ENCODE measurements at places on chromosomes 12 and 14.

GRCh38 chr12:69348162-69348938 lies at the start of gene LYZ:
Gene LYZ (plus strand): TSS chr12:69348381. CDS start chr12:69348409, 28 bp downstream.
- no peak for DNase-seq

- DNase-seq: no peak
Measured at GRCh38 chr14:25488961-25489360, 439.0 kb upstream of the STXBP6 start.

- no peak for DNase-seq
Measured at GRCh38 chr14:31286456-31287293, 79.1 kb upstream of the HECTD1 start.

DNA sequence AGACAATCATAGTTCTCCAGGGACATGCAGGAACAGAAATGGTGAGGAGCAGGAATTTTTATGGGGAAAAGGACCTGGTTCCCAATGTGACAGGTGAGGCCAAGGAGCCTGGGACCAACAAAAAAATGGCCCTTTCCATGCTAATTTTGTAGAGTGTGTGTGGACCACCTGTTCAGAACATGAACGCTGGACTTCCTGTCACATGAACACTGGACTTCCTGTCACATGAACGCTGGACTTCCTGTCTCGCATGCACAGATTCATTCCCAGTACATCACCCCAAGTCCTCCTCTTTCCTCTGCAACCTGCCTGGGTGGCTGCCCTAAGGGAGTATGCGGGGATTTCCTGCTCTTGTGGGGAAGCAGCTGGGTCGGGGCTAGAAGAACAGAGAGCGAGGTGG lies 10.1 kb downstream of the FGF6 start:
- DNase-seq: no peak

DNA sequence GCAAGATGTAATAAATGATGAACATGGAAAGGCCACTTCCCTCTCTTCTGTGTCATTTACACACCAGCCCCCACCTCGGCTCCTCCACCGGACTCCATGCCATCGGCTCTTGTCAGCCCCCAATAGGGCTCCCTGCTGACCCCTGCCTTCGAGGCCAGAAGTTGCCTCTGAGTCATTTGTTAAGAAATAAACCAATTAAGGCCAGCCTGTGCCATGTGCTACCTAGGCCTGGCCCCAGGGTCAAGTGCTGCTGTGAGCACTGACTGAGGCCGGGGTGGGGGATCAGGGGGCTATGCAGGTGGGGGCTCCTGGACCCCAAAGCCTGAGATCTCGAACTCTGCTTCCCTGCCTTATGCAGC lies 53.2 kb downstream of the TESC start:
- DNase-seq: no peak

DNA sequence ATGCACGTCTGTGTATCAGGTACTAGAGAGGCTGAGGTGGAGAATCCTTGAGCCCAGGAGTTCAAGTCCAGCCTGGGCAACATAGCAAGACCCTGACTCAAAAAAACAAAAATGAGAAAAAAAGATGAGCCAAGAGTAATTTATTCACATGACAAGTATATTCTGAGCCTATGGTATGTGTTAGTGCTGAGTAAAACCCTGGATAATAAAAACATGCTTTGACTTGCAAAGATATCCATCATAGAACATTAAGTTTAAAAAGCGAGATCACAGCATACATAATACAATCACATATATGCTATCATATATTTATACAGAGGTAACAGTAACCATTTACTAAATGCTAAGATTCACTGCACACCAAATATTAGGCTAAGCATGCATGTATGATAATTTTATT lies 23.9 kb upstream of the SLC10A1 start:
- DNase-seq: no peak

DNA sequence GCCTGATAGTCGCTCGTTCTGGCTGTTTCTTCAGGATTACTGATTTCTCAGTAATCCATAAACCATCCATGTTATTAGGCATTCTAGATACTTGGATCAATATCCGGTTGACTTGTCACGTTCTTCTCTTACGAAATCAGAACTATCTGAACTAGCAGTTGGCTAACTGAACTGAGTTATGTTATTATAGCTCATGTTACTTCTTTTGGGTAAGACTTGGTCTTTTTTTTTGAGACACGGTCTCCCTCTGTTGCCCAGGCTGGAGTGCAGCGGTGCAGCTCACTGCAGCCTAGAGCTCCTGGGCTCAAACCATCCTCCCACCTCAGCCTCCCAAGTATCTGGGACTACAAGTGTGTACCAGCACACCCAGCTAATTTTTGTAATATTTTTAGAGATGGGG lies 178.6 kb downstream of the PRKCH start:
- DNase-seq: no peak

GRCh38 chr12:49684310-49684854 lies 22.8 kb downstream of the FMNL3 start:
- no peak for DNase-seq

- no peak for DNase-seq
Measured at GRCh38 chr14:53055003-53055402, 98.1 kb downstream of the DDHD1 start.

- DNase-seq: peak; percentile 52
Measured at GRCh38 chr14:34874386-34875030, 652 bp downstream of the BAZ1A start.

DNA sequence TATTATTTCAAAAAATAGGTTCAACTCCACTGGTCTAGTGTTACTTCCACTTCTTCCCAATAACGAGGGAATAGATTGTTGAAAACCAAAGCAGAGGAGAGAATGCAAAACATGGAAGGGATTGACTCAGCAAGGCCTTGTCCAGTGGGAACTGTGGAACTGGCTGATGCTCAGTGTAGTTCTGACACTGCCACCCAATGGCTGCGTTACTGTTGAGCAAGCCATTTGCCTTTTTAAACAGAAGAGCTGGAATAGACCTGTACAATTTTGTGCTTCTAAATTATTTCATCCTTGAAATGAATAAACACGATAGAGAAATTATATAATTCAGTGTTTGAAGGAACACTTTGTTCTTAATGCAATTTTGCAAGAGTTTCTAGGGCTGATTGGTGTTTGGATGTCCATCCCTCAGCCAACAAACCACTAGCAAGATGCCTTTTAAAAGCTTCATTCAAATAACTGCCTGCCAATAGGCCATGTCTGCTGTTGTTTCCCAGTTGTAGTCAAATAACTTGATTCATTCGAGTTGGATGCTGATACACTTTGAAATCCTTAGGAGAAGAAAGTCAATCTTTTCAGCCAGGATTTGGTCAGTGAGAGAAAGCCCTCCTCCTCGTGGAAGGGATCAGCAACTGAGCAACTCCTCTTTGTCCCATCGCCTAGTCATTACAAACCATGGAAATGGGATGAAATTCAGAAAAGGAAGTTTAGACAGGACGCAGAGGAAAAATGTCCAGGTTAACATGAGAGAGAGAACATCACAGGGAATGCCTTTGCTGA lies 7.3 kb upstream of the MGP start:
- no peak for DNase-seq

DNA sequence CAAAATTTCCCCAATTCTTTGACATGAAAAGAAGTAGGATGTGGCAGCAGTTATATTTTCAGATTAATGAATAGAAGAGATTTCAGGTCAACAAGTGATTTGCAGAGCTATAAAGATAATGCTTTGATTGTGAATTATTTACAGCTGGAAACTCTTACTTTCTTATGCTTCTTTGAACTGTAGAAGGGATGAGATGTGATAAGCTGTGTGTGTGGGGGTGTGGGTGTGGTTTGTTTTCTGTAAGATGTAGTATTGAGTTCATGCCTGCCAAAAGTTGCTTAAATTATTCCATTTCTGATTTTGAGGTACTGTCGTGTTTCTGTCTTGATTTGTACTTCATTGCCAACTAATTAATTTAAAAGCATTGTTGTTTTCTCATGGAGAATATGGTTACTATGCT lies 22.7 kb downstream of the AEBP2 start:
- no peak for DNase-seq

DNA sequence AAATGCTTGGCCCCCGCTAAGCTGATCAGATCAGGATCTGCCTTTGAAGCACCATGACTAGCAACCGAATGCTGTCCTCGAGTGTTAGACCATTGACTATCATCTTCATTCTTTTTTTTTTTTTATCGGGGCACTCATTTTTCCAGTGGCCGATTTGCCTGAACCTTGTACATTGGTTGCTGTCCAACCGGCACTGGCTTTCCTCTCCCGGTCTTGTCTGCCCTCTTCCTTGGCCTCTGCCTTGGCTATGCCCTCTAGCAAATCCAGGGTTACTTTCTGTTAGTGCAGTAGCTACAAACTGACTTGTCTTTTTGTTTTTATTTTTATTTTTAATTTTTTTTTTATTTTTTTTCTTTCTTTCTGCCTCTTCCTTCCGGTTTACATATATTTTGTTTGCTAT lies 102.3 kb downstream of the ALG10 start:
- DNase-seq: no peak

DNA sequence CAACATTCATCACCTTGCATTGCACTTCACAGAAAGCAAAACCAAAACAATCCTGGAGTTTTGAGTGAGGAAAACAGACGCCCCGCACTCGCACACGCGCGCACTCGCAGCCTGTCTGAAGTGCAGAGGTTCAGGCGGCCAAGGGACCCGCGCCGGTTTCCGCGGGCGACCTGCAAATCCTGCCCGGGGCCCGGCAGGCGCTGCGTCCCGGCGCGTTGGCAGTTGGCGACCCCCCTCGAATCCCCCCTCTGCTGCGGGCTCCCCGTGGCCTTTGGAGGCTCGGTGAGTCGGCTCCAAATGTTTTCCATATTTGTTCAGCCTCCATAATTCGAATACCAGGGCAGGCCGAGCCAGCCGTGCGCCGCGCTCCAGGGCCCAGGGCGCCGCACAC lies at the start of gene SSPN:
TSS of gene SSPN (plus strand) at position 324 of the 391 bp plus-strand sequence. CDS start 100 bp downstream, outside the sequence.
- DNase-seq: no peak

DNA sequence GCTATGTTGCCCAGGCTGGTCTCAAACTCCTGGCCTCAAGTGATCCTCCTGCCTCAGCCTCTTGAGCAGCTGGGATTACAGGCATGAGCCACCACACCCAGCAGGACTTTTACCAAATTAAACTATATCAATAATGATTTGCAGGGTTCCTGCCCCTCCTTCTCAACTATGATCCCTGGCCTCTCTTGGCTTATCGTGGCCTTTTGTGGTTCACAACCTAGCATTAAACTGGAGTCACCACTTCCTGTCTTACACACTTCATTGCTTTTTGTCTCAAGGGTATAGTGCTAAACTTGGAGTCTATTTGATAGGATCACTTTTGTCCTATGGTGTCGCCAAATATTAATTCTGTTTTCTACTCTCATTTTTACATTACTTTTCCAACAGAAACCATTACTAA lies 64.5 kb downstream of the SEC23A start:
- no peak for DNase-seq

GRCh38 chr14:106845286-106846087 lies 1319.1 kb downstream of the TMEM121 start:
- peak; percentile 25 for DNase-seq

GRCh38 chr14:36767603-36768281 lies 106.1 kb downstream of the PAX9 start:
- DNase-seq: no peak

DNA sequence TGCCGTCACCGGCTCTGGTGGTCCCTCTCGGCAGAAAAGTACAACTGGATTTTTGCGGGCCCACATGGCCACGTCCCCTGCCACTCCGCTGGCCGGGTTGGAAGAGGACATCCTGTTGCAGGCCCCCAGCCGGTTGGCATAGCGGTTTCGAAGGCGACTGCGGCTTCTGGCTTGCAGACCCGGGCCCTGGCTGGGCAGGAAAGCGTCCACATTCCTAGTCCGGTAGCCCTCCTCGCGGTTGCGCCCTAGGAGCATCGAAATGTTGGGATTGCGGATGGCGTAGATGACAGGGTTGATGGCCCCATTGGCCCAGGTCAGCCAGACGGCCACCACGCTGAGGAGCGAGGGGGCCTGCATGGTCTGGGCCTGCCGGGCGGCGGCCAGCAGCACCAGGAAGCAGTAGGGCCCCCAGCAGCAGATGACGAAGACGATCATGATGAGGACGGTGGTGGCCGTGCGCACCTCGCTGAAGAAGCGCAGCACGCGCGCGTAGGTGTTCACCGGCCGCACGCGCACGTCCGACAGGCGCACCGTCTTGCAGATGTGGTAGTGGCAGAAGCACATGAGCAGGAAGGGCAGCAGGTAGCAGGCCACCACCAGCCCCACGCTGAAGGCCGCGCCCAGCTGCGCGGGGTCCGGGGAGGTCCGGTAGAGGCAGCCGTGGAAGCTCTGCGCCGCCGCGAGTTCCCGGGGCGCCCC lies 1.2 kb downstream of the GPR135 start:
- no peak for DNase-seq

DNA sequence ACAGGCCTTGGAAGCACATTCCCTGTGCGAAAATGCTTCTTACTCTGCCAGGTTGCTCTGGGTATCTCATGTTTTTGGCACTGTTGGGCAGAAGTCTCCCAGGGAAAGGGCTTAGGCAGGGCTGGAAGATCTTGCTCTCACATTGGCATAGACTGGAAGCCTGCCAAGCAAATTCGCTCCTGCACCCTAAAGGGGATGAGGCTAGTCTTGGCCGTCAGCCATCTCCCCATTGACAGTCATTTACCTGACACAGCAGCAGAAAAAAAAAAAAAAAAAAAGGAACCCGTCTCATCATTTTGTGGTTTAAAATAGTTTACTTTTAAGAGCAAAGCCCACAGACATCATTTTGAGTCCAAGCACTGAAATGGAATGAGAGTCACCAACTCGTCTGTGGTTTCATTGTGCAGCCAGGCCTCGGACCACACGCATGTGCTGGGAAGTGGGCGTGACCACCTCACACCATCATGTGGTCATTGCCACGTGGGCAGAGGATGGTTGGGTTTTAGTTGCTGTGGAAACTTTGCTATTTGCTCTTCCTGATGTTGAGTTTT lies 84.8 kb downstream of the NRXN3 start:
- no peak for DNase-seq

DNA sequence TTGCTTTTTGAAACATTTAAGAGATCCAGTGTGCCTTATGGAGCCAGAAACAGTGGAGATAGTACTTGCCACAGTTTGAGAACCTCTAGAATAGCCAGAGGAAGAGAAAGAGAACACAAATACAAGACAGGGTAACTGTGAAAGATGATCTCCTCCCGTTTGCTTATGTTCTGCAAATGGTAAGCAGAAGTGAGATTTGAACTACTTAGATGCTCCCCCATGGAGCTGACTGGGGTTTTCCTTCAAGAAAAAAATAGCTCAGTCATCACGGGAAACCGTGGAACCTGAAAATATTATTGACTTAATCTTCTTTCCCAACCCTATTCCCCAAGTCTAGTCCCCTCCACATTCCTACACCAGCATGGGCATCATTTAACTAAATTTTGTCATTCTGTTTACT lies 87.1 kb downstream of the KIF21A start:
- no peak for DNase-seq

DNA sequence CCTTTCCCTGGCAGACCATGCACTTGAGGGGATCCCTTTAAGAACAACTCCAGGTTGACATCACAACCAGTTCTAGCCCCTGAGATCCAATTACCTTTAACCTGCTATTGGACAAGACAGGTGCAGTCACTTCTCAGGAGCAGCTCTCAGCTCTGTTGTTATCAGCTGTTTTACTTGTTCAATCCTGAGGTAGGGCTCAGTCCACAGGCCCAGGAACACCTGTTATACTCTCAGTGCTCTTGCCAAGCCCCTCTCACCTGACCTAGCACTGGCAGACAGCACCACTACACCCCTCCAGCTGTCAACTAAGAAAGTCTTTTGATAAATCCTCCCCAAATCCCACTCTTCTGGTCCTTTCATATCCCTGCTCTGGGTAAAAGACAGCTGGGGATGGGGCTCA lies 163.9 kb upstream of the TMTC2 start:
- DNase-seq: no peak

- no peak for DNase-seq
Measured at GRCh38 chr12:57836442-57837375, 9.8 kb downstream of the CTDSP2 start.

Data from T-cell (primary cell).